ENCODE measurements at places on chromosomes 16 and 17.

DNA sequence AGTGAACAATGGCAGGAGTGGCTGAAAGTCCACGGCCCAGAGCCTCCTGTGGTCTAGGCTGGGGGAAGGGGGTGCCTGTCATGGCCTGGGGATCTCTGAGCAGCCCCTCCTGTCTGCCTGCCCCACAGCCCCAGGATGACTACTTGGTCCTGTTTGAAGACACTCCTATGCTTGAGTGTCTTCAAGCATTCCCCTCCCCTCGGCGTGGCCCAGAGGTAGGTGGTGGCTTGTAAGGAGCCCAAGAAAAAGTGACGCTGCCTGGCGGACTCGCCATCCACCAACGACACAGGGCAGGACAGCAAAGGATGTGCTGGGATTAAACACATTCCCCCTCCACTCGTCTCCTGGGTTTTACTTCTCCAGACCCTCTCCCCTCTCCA, 5.7 kb downstream of the SULT1A1 start:
- DNase-seq: no peak

DNA sequence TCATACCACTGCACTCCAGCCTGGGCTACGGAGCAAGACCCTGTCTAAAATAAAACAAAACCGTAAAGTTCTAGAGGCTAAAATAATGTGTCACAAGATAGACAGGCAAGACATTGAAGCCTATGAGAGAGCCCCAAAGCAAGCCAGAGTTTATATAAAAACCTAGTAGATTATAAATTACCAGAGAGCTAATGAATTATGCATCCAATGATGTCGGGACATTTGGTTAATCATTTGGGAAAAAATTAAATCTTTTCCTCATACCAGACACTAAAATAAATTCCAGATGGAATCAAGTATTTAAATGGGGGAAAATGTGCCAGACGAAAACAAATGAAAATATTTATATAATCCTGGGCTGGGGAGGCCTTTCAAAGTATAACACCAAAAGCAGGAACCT, 24.2 kb downstream of the CCDC40 start:
- DNase-seq: no peak

GRCh38 chr17:79923974-79924638, 84.9 kb upstream of the CBX4 start:
- DNase-seq: no peak

DNA sequence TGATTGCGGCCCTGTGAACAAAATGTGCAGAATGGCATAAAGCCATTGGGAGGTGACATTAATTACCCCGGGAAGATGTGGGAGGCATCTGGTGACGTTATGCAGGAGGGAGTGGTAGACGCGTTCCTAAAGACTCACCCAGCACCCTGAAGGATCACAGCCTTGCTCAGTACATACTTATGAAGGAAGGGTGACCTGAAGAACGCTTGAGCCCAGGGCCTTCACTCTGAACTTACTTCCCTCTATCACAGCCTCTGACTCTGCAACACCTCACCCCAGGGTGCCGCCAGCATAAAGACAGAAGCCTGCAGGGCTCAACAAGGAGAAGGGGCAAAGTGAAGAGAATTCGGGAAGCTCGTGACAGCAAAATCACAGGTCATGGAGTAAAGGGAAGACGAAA, 9.4 kb downstream of the MFSD6L start:
- no peak for DNase-seq

GRCh38 chr17:34246446-34246845, 8.6 kb upstream of the CCL2 start:
- DNase-seq: no peak

- DNase-seq: no peak
Measured at GRCh38 chr17:27920569-27920968, 27.4 kb upstream of the LYRM9 start.

DNA sequence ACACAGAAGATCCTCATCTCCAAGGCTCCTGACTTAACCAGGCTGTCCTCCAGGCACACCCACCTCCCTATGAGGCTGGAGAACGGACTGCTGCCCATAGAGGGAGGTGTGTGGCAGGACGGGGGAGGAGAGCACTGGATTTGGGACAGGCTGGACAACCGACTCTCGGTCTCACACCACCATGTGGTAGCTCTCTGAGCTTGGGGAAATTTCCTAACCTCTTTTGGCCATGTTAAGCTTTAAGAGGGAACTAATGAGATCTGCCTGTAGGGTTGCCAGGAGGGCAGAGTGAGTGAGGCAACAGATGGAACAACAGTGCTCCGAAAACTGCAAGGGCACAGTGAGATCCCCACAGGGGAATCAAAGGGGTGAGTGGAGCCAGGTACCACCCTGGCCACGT, 32.7 kb downstream of the RHBDL3 start:
- DNase-seq: no peak

DNA sequence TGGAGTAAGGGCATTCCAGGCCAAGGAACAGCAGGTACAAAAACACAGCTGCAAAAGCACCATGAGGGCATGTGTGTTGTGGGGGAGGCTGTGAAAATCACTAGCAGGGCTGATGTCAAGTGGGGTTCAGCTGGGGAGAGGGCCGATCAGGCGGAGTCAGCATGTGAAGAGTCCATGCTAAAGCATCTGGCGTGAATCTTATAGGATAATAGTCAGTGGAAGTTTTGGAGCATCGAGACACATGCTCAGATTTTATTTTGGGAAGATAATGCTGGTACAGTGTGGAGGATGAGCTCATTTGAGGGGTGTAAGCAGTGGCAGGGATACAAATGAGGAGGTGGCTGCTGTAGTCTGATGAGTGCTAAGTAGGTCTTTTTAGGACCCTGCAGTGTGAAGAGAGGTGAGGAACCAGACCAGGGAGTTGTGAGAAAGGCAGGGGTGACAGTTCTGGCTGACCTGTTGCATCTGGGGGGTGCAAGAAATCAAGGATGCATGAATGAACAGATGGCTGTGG, 30.3 kb downstream of the MMD start:
- no peak for DNase-seq
